Activated CD4-positive, alpha-beta T cell treated with anti-CD3 and anti-CD28 coated beads for 4 hours (primary cell): ENCODE measurements at places on chromosomes 11 and 22.

DNA sequence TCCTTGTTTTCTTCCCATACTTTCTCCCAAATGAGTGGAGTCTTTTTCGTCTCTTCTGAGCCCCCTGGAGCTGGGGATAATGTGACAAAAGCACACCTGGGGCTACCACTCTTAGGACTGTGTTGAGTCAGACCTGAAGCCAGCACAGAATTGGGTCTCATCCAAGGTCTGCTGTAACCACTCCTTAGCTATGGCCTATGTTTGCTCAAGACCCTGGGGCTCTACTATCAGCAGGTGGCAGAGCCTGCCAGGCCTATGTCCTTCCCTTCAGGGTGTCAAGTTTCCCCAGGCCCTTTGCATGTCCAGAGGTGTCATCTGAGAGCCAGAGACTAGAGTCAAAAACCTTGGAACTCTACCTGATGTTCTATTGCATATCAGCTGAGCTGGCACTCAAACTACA is 335.7 kb downstream of the DDX10 start:
- no peak for DNase-seq

DNA sequence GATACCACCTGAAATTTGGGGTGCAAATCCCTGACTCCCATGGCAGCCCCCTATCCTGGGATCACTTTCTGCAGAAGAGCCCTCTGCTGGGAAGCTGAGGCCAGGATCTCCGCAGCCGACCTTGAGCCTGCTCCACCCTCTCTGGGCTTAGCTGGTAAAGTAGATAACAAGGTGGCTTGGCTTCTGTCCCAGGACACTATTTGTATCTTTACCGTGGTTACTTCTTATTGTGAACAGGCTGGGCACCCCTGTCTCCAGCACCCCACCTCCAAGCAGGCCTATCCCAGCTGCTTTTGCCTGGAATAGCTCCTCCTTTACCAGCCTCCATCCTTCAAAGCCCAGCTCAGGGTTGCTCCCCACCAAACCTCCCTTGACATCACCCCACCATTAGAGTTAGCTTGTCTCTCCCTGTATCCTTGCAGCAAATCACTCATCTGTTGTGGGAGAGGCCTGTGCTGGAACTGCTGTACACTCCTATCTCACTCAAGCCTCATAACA is 35.2 kb upstream of the P2RY2 start:
- DNase-seq: no peak

- DNase-seq: no peak
Observed at GRCh38 chr11:29159552-29160465, 857.0 kb downstream of the KCNA4 start.

GRCh38 chr11:690738-691633 is 4.0 kb downstream of the DEAF1 start:
- no peak for DNase-seq

- no peak for DNase-seq
Observed at GRCh38 chr11:100730266-100730665, 43.2 kb downstream of the ARHGAP42 start.

DNA sequence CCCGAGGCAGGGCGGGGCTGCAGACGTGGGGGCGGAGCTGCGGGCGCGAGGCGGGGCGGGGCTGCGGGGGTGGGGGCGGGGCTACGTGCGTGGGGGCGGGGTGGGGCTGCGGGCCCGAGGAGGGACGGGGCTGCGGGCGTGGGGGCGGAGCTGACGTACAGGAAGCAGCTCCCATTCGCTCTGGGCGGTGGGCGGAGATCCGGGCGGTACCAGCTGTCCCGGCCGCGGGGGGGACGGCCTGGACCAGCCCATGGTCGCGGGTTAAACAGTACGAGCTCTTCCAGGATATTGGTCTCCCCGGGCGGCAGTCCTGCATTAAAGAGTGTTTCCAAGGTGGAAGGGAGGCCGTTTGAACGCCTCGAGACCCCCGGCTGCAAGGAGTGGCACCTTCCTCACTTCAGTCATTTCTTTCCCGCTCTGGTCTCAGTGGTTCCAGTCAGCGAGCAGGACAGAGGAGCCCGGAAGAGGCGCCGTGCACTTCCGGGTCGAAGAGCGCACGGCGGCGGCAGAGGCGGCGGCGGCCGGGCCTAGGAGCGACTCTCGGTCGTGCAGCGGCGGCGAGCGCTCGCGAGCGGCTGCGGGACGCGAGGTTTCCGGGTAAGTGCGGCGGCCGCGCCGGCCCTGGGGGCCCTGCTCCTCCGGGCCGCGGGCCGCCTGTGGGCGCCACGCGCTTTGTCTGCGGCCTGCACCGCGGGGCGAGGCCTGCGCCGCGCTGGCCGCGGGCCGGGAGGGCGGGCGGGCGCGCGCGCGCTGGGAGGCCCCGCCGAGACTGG is at the start of gene PHRF1:
Gene PHRF1, plus strand, starts transcription at position 475 of the 773 bp plus-strand sequence. CDS start 5,043 bp downstream, outside the sequence.
- DNase-seq: peak; percentile 96

GRCh38 chr11:118138839-118139420 is 13.7 kb downstream of the SCN4B start:
- no peak for DNase-seq
